ENCODE measurements at places on chromosomes 7 and 10.

DNA sequence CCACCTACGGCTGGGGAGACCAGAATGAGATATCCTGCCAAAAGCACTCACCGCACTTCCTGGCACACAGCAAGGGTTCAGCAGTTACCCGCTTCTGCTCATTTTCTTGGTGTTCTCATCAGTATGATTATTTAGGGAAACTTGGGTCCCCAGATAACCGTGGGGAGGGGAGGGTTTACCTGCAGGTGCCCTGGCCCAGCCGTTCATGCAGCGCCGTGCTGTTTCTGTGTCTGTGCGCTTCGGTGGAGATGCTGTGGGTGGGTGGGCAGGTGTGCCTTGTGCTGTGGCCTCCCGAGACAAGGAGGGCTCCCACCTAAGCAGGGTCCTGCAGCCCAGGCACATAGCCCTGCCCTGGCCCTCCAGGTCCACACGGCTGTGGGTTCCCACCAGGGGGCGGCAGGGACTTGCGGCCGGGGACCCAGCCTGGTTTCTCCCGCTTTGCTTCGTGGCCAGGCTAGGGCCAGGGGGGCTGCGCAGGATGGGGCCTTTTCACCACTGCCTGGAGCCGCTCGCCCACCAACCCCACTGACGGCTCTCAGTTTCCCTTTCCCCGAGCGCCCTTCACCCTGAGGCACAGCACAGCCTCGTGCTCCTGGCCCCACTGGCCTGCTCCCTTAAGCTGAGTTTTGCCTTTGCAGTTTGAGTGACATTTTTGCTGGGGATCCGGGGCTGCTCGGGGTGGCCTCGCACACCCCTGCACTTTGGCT, 78.5 kb downstream of the LHPP start:
- DNase-seq, result peak; percentile 81

DNA sequence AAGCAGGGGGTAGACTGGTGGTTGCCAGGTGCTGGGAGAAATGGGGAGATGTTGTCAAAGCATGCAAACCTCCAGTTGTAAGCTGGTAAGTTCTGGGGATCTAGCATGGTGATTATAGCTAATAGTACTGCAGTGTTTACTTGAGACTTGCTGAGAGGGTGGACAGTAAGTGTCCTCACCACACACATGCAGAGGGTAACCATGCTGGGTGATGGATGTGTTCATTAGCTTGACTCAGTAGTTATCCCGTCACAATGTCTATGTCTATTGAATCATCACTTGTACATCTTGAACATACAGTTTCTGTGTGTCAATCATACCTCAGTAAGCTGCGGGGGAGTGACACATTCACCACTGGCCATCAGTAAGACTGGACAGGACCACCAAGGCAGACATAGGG, 42.1 kb downstream of the GSDME start:
- DNase-seq, result no peak

GRCh38 chr10:14605231-14605925, 169.3 kb downstream of the FAM107B start:
- no peak for DNase-seq

- DNase-seq, result no peak
Measured at GRCh38 chr10:20327954-20328353, 511.7 kb downstream of the PLXDC2 start.

GRCh38 chr10:96097865-96098264, 32.2 kb upstream of the ZNF518A start:
- no peak for DNase-seq

DNA sequence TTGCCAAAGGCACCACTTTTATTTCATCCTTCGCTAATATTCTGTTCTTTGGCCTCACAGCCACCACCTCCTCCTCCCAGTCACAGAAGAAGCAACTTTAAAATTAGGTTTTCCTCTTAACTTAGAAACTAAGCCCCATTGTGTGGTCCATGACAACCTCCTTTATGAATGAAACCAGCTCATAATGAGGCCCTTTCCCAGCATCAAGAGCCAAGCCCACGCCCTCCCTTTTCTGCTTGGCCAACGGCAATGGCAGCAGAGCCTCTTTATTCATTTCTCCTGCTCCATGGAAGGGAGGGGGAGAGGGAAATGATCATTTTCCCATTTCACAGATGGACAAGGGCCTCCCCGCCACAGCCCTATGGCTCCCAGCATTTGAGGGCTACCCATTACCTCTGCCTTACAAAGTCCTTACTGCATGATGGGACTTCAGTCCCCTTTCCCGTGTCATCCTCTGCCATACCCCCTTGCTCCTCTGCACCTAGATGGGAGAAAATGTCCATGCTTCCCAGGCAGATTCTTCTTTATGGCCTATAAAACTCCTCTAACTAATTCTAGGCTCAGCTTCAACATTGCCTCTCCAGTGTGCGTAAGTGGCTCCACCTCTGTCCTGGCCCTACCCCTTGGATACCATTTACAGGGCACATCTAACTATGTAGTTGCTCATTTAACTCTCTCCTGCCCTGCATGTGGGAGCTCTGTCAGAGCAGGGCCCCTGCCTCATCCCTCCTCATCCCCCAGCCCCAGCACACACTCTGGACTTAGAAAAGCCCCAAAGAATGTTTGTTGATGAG, 475.5 kb downstream of the RPS24 start:
- DNase-seq, result no peak

DNA sequence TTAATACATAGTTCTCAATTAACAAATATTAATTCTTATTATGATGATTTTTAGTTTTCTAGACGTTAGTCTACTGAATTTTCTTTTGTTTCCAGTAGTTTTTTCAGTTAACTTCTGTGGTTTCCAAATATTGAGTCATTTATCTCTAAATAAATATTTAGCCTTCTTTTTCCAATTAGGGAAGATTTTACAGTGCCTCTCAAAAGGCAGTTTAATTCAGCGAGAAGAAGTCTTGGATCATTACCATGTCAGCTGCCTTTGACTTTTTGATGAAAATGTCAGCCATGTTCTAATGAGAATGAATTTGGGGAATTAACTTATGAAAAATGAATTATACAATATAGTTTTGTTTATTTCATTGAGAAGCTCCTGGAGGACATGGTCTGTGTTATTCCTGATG, 90.0 kb downstream of the CDK14 start:
- DNase-seq, result no peak

DNA sequence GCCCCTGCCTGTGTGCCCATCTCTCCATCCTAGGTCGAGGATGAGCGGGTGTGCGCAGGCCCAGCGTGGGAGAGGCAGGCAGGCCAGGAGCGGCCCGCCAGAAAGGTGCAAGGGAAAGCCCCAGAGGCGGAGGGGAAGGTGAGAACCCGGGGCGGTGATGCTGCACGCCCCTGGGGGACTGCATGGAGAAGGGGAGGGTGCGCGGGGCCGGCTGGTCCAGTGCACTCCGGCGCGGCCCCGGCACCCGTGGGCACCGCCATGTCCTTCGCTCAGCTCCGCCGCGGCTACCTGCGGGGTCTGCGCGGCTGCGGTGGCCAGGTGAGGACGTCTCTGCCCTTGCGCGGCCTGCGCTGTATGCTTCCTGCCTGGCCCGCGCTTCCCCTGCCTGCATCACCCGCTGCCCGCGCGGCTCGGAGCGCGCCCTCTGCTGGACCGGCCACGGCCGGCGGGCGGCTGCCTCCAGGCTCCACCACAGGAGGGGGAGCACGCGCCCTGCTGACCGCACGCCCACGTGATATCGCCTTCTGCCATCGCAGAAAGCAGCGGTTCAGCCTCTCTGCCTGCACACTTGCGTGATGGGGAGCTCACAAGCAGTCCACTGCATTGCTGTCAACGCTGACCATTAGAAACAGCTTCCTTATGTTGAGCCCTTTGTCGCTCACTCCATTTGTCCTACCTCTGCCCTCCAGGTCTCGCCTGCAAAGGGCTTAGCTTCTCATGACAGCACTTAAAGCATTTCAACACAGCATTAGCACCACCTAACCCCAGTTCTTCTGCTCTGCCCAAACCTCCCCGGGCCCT, 73.9 kb downstream of the CXCL12 start:
- DNase-seq, result peak; percentile 89

DNA sequence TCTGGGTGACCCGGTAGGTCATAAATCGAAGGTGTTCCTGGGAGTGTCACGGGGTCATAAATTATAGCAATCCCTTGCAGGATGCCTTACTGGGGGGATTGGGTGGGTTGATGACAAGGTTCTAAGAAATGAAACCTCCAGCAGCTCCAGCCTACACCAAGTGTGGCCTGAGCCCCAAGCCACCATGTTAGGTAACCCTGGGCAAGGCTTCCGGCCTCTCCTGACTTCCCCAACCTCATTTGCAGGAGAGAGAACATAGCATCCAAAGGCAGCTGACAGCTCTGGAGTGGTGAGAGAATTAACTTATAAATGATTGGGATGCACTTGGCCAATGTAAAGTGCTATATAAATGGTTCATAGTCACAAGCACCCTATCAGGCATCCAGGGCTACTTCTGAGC, 52.8 kb upstream of the TMEM273 start:
- peak; percentile 14 for DNase-seq

GRCh38 chr7:27955596-27955995, 215.6 kb downstream of the TAX1BP1 start:
- no peak for DNase-seq

DNA sequence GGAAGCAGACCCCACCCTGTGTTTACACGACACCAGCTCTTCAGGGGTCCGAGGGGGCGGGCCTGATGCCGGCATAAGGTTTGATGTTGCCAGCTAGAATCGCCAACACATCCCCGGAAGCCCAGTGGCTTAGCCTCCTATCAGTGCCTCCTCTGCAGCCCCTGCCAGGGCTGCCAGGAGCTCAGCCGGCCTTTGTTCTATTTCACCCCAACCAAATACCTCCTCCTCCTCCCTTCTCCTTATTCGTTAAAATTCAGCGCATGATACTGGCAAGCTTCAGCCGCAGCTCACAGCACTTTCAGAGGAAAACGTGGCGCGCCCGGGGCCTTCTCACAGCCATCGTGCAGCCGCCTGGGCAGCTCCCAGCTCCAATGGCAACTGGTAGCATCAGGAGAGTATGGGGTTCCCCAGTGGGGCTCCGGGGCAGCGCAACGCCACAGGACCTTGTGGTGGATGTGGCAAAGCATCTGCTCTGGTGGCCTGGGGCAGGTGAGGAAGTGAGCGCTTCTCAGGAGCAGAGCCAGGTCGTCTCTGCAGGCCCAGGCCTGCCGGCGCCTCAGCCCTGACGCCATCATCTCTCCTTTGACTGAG, 176.4 kb upstream of the RHEB start:
- DNase-seq, result no peak

- DNase-seq, result peak; percentile 38
Measured at GRCh38 chr10:88995156-88995876, 4.7 kb downstream of the FAS start.

DNA sequence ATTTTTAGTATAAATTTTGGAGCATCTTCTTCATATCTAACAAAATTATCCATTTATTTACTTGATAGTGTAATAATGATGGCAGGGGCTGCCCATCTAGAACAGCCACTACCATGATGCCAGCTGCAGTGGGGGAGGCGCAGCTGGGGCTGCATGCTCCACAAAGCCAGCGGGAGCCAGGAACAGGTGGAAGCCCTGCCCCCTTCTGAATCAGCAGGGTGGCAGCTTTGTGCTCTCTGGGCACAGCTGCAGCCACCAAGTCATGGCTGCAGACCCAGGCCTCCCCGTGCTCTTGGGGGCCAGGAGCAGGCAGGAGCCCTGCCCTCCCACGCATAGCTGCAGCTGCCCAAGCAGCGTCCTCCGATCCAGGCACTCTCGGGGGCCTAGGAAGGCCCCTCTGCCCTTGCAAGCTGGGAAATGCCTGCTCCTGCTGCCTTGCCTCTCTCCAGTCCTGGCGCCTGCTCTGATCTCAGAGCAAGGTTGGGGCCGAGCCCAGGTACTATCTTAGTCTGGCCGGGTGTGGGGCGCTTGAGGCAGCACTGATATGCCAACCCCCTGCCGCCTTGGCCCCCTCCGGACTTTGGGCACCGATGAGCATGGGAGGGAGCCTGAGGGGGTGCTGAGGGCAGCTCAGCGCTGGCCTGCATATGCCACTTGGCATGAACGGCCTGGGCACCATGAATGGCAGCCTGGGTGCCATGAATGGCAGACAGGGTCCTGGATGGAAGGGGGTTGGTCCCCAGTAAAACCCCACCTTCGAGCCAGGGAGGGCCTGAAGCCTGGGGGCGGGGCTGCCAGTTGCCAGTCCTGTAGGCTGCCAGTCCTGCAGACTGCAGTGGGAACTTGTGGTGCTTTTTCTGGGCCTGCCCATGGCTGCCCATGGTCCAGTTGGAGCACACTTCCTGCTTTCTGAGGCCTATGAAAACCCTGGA, 1110.8 kb upstream of the POT1 start:
- DNase-seq, result no peak

- no peak for DNase-seq
Measured at GRCh38 chr10:127349737-127350136, 153.3 kb upstream of the INSYN2A start.

DNA sequence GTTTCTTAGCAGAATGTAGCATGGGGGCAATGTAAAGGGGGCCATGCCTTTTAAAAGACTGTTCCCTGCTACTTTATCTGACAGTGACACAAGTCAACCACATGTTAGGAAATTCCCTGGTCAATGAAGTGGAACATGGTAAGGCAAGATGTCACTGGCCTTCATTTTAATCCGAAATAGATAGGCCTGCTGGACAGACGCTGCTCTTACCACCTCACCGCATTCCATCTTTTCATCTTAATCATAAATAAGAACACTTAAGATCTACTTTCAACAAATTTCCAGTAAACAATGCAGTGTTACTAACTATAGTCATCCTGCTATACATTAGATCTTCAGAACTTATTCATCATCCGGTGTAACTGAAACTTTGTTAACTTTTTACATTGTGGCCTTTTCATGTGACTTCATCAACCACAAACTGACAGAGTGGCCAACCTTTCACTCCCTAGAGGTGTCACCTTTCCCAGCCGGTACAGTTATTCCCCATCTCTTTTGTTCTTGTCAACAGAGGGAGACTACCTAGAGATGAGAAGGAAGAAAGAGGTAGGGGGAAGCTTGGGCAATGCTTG, 15.6 kb downstream of the ASB4 start:
- DNase-seq, result no peak

GRCh38 chr7:105346593-105347322, 42.0 kb downstream of the SRPK2 start:
- peak; percentile 79 for DNase-seq

- no peak for DNase-seq
Measured at GRCh38 chr7:70455925-70456324, 676.0 kb upstream of the GALNT17 start.

- no peak for DNase-seq
Measured at GRCh38 chr7:130488392-130489139, 3.3 kb upstream of the MEST start.

DNA sequence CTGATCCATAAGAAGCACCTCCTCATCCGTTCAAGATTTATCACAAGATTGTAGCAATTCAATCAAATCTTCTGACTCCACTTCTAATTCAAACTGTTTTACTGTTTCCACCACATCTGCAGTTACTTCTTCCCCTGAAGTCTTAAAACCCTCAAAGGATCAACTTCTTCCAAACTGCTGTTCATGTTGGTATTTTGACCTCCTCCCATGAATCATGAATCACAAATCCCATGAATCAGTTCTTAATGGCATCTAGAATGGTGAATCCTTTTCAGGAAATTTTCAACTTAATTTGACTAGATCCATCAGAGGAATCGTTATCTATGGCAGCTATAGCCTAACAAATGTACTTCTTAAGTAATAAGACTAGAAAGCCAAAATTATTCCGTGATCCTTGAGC, 122.3 kb downstream of the IMMP2L start:
- no peak for DNase-seq
